ENCODE measurements at places on chromosomes 5 and 9. TPM values are rescaled to one million over a fixed set of nuclear protein-coding genes. Genes with fewer than 3 reads are reported as not detected.

DNA sequence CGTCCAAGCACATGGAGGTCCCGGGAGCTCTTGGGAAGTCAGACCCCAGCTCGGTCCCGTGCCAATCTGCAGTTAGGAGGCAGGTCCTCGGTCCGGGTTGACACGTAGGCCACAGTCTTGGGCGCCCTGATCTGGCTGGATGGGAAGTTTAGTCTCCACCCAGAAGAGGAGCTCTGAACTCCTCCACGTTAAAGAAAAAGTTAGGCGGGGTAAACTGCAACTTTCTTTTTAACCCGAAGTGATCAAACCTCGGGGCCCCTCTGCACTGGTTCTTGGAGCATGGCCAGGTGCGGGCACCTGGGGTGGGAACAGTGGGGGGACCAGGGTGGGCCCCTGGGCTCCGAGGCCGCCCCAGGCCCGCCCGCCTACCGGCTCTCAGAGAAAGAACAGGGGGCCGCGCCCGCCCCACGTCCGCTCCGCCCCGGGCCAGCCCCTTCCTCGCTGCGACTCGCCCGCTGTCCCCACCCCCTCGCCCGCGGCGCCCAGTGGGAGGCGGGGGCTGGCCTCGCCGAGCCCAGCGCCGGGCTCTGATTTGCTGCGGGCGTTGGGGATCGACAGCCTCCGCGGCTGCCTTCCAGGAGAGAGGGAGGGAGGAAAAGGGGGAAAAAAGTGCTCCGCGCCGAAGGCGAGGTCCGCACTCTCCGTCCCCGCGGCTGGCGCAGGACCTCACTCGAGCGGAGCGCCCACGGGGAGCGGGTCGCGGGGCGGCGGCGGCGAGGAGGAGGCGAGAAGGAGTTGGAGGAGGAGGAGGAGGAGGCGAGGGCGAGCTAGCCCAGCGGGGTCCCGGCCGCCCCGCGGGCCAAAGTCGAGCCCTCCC is at the start of gene COL5A1:
TSS of gene COL5A1 (plus strand) at position 631 of the 817 bp plus-strand sequence. CDS start 385 bp downstream, outside the sequence.
- DNase-seq, result peak; percentile 89

- no peak for DNase-seq
Measured at GRCh38 chr9:130111786-130112537, 58.3 kb downstream of the GPR107 start.

DNA sequence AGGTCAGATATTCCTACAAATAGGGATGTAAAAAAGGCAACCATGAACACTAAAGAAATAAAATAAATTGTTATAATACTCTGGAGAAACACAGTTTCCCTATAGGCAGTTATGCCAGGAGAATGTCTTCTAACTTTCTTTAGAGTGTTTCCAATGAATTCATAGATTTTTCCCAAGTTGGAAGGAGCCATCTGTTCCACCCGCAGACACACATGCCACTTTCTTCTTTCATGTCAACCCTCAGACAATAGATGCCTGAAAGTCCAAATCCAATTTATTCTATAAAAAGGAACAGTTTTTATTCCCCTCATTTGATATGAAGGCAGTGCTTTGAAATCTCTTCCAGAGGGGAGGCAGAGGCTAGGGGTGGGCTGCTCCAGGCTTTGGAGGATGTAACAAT is 418.1 kb downstream of the ACTL7B start:
- DNase-seq, result no peak

DNA sequence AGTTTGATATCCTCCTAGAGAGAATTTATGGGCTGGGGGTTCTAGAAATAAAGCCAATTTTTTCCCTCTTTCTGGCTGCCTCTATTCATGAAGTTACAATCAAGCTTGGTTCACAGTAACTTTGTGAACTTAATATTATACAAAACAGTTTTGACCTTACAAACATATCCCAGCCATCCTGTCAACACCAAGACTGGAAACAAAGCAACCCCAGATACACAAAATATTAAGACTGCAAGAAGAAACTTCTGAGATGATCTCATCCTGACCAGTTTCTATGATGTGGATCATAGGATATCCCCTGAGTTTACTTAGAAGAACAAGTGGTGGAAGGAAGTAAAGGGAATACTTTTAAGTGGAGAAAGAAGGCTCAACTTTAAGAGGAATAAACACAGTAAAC is 28.3 kb upstream of the CER1 start:
- DNase-seq, result no peak

GRCh38 chr5:113034182-113034773 is 57.7 kb downstream of the DCP2 start:
- no peak for DNase-seq

DNA sequence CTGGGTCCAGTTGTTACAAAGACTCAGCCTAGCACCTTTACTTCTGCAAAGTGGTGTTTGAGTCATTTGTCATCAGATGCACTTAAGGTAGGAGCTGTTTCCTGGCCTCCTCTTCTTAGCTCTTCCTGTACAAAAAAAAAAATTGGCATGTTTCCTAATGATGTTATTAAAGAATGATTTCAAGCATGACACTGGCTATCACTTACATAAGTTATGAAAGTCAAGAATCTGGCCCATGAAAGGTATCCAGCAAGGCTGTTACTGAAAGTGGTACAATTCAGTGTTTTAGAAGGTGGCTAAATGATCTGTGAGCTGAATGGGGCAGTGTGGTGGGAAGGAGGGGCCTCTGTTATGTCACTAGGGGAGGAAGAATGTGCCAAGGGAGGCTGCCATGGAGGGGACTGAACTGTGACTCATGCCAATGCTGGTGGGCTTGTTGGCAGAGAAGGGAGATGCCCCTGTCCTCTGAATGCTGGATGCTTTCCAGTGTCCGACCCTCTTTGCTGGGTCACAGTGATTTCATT is 175.1 kb upstream of the MAP1B start:
- no peak for DNase-seq

- DNase-seq, result no peak
Measured at GRCh38 chr5:122126756-122127321, 2.5 kb upstream of the ZNF474 start.

Gene IFNA13
- not detected for polyA plus RNA-seq

Measured in adrenal gland (tissue), 19 donors.